ENCODE measurements at places on chromosomes 2 and 18. TPM values are rescaled to one million over a fixed set of nuclear protein-coding genes. Genes with fewer than 3 reads are reported as not detected.

AKAIN1 gene
- total RNA-seq: not detected

TAF4B gene
- total RNA-seq: 4.2 TPM

MC4R gene
- not detected for total RNA-seq

DNA sequence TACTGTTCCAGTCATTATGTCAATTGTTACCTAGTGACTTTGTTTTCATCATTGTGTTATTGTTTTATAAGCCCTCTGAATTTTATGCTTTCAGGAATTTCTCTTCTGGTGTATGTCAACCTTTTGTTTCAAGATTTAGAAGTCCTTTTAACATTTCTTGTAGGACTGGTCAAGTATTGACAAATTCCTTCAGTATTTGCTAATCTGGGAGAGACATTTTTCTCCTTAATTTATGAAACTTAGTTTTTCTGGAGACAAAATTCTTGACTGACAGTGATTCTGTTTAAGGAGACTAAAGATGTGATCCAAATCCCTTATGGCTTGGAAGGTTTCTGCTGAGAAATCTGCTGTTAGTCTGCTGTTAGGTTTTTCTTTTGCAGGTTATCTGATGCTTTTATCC lies 84.9 kb upstream of the NT5C1B start:
- no peak for DNase-seq

DNA sequence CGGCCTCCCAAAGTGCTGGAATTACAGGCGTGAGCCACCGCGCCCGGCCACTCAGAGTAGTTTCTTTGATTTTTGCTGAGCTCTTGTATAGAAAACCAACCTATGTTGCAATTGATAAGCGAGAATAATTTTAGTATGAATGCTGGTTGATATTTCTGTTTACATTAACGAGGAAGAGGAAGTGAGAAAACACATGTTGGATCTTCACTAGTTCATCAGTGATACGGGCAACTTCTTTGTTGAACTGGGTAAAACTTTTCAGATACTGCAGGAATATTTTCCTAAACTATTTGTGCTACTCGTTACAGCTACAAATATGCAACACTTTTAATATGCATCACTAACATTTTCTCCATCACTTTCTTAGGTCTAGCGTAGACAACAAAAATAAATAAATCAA lies 67.9 kb upstream of the SLC25A52 start:
- no peak for DNase-seq

DNA sequence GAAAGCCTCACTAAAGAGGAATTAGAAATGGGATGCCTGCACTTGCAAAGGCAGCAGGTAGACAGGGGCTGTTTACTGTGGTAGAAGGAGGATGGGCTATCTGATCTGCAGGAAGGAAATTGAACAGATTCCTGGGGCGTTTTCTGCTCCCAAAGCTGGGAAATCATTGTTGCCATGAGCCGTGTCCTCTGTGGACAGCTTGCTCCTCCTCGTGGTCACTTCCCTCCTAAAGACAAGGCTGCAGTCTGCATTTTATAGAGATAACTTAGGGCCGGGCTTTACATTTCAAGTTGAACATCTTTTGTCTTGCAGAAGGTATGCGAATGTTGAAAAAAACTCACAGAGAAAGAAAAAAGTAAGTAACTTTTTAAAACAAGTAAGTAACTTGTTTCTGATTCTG lies 50.9 kb downstream of the DCDC2C start:
- DNase-seq: no peak

GAREM2 gene
- total RNA-seq: 4.1 TPM

DNA sequence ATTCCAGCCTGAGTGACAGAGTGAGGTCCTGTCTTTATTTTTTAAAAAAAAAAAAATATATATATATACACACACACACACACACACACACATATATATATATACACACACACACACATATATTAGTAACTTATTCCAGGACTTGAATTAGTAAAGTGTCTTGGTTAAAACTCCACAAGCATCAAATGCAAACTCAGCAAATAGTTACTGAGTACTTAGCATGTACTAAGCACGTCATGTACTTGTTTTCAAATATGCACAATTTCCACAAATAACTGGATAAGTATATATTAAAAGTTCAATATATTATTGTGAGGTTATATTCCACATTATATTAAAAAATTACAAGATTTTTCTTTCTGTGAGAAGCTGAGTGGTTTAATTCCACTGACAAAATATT lies 304.7 kb downstream of the ZEB2 start:
- no peak for DNase-seq

GRCh38 chr2:43032213-43033015 lies 194.0 kb downstream of the ZFP36L2 start:
- peak; percentile 25 for DNase-seq

DNER gene
- total RNA-seq: not detected

NEU4 gene
- 0.86 TPM for total RNA-seq

- DNase-seq: no peak
Measured at GRCh38 chr2:235054475-235054874, 102.7 kb downstream of the SH3BP4 start.

GRCh38 chr2:68282811-68283418 lies 30.6 kb upstream of the PPP3R1 start:
- DNase-seq: no peak

GRCh38 chr18:59918320-59918755 lies 18.5 kb downstream of the PMAIP1 start:
- DNase-seq: no peak

- DNase-seq: no peak
Measured at GRCh38 chr2:214066862-214067261, 344.0 kb upstream of the VWC2L start.

- no peak for DNase-seq
Measured at GRCh38 chr2:102435741-102436140, 12.8 kb downstream of the IL18RAP start.

DNA sequence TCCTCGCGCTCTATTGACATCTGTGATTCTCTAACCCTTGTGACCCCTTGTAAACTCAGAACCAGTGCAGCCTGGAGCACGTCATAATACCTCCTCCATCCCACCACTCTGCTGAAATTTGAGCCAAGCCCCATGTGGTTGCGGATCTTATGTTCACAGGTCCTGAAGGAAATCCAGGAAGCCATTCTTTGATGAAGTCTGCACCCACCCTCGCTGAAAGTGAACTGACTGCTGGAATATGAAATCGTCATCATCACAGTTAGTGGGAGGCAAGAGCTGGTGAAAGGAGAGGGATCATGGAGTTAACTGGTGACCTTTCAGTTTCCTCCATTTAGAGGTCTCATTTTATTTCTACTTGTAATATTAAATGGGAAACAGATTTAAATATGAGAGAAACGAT lies 21.6 kb downstream of the ZEB2 start:
- DNase-seq: no peak

- no peak for DNase-seq
Measured at GRCh38 chr2:42819160-42819559, 26.8 kb upstream of the HAAO start.

DNA sequence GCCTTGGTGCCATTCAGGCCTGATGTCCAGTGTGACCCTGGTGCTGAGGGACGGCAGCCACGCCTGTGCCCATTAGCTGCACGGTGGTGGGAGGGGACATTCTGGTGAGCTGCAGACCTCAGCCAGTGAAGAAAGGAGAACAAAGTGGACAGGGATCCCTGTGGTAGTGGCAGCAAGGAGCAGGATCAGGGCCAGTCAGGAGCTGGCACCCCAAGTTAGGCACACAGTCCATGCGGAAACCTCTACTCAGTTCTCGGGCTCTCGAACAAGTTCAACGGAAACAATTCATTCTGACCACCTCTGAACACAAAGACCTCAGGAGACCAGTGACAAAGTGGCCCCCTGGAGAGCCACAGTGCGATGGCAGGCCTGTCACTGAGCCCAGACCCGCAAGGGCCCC lies 30.1 kb downstream of the COA5 start:
- DNase-seq: no peak

RESP18 gene
- total RNA-seq: not detected

DNA sequence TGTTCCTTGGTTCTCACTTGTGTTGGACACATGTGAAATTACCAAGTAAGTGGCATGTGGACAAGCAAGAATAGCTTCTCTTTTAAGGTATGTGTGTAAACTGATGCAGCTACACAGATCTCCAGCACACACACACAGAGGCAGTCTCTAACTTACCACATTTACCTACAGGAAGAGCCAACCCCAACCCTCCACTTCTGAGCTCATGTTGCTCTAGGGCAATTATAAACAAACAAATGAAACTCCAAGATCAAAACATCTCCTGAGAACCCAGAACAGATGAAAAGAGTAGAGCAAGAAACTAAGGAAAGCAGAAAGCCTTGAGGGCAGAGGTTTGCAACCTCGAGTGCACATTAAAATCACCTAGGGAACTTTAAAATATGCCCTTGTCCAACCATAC lies 16.0 kb upstream of the TMEM37 start:
- DNase-seq: no peak

RMND5A gene
- total RNA-seq: 48.3 TPM

- no peak for DNase-seq
Measured at GRCh38 chr2:170369894-170370293, 191.9 kb downstream of the MYO3B start.

GRCh38 chr18:45221363-45221762 lies 393.9 kb upstream of the SLC14A2 start:
- DNase-seq: no peak

GRCh38 chr2:41924709-41925408 lies 123.0 kb upstream of the PKDCC start:
- no peak for DNase-seq

DNA sequence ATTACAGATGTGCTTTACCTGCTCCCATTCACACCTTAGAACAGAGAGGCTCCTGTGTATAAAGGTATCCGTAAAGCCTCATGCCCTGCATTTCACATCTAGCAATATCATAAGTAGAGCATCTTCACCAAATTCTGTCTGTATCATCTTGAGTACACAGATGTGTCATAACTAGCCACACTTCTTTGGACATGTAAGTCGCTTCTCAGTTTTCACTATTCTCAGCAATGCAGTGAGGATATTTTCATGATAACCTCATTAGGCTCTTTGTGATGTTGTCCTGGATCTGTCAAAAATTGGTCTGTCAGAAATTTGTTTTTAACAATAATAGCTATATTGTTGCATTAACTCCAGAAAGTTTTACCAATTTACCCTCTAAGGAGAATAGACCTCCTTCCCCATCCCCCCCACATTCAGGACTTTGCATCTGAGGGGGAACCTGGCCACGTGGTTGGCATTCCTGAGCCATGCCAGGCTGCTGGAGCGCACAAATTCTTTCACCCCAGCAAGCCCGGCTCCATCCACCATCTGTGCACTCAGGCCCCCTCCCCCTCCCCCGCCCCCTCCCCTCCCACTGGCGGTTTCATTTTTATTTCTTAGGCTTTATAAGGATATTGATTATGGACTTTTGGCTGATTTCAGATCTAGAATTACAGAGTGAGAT lies 34.1 kb downstream of the AGAP1 start:
- no peak for DNase-seq

C18orf54 gene
- total RNA-seq: 12.4 TPM

GRCh38 chr18:6428851-6429395 lies 14.2 kb upstream of the L3MBTL4 start:
- DNase-seq: no peak

GRCh38 chr2:65232636-65233035 lies 5.0 kb downstream of the ACTR2 start:
- no peak for DNase-seq

- DNase-seq: no peak
Measured at GRCh38 chr18:11522992-11523391, 86.4 kb upstream of the SLC35G4 start.

DNA sequence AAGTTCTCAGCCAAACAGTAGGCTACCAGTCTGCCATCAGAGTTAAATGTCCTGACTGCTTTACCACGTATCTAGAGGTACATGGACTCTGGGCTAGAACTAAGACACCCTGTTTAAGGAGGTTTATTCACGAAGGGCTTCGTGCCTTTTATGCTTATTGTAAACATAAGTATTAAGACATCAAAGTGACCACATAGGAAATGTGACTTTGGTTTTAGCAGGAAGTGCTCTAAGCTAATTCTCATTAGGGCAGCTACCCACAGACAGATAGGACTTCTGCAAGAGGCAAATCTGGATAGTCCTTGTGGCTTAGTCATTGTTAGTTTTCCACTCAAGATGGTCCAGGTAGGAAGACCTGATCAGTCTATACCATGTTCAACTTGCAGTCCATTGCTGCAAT lies 233.3 kb upstream of the MGAT5 start:
- no peak for DNase-seq

DNA sequence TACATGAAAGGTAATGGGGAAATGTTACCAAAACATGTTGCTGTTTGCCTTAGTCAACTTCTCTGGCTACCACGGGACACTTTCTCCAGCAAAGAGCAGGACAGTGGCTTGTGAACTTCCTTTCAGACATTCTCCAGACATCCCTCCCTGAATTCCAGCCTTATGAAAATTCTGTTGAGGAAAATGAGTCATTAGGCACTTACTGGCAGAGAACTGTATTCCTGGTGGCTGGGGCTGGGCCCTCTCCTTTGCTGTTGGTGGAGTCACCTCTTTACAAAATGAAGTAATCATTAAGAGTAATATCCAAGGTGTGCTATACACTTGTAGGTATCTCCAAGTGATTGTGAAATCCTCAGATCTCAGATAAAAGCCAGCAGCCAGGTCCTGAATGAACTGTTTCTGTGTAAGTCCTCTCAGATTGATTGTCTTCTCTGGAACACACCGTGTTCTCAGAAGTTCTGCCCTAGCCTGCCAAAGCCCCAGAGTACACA lies 1.3 kb upstream of the FAP start:
- DNase-seq: no peak

DNA sequence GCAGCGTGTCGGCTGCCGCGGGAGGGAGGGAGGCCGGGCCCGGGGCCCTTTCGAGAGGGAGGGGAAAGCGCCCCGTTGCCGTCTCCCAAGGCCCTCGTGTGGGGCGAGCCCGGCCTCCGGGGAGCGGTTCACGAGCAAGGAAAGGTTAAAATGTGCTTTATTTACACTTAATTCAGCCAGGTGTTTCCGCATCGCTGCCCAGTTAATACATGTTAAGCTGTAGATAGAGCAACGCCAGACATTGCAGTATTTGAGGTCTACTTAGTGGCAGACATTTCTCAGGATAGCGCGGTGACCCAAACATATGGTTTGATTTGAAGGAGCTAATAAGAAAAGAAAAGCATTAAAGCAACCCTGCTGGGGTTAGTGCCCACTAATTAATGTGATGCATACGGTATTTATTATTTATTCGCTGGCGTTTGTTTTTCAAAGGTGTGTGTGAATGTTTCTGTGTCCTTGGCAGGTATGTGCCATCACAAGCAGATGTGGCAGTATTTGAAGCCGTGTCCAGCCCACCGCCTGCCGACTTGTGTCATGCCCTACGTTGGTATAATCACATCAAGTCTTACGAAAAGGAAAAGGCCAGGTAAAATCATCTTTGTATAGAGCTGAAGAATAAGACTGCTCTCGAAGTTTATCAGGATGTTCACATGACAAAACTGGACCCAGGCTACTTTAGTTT lies 571 bp downstream of the EEF1B2 start:
- DNase-seq: no peak

TUBB6 gene
- total RNA-seq: 7.3 TPM

MALL gene
- total RNA-seq: not detected

C2orf81 gene
- total RNA-seq: 2.2 TPM

- DNase-seq: no peak
Measured at GRCh38 chr2:228407821-228408220, 226.3 kb upstream of the SPHKAP start.

DNA sequence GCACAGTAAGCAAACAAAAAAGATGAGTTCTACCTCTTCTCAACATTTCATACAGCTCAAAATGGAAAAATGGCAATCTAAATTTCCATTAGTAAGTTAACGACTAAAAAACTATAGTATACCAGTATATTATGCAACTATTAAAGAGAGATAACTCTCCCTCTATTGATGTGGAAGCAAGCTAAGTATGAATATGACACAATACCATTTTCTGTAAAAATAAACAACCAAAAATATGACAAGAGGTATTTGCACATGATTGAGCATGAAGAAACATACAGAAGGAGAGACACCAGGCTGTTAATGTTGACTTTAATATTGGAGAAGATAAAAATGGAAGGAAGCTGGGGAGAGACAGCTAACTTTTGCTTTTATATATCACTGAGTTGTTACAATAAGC lies 103.5 kb upstream of the ARL5A start:
- no peak for DNase-seq

All from natural killer cell treated with Interleukin-12 subunit alpha and Interleukin-12 subunit beta and Interleukin-15 and Interleukin-18, amount 100 ng/mL, for 72 hours (primary cell).